Fibroblast of skin of left biceps (primary cell): ENCODE measurements at places on chromosomes 11 and 22.
A peak's percentile ranks its signal among the peaks of the same experiment; 100 is the strongest.

DNA sequence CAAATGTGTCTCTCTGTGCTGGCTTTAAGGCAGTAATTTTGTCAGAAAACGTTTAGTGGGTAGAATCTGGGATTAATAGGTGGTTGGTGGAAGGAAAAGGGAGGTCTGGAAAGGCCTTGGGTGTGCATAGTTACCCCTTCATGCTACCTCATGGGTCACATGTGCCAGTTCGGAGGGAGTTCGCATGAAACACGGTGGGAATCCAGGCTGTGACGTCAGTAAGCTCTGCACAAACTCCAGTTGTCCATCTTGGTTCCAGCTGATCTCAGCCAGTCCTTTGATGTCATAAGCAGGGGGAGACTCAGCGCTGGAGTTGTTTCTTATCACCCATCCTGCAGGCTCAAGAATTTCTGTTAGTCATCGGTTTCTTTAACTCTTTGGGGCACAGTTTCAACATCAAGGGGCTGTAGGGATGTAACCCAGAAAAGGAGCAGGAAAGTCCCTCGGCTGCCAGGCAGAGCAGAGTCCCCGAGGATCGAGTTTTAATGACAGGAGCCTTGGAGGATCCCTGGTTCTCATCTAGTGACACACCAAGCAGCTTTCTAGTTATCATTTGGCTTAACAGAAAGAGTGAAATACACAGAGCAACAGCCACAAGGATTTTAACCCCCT is 28.9 kb downstream of the MOV10L1 start:
- DNase-seq = peak; percentile 58

DNA sequence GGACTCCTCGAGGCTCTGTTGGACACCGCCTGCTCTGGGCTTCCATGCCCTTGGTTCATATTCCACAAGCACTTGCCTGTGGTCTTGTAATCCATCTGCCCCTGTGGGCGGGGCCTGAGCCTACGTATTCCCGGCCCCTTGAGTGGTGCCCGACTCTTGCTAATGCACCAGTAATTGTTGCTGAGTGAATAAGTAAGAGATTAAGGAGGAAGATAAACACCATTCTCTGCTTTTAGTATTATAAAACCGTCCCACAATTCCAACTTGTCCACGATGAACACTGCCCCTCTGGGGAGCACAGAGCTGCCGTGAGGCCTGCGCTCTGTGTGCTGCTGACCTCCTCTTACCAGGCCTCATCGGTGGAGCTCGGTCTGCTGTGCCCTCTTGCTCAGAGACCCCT is 50.3 kb downstream of the MICAL2 start:
- no peak for DNase-seq

DNA sequence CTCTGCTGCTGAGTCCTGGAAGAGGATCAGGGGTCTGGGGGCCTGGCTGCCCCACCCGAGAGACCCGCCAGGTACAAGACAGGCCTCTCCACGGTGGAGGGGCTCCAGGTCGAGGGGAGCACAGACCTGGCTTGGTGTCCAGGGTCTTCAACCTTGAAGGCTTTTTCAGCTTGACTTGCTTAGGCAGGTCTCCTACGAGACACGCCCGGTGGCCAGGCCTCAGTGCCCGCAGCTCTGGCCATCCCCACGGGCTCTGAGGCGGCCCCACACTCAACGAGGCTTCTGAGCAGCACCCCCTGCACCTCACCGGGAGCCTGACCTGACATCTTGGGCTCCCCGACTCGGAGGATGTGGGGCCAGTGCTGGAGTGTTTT is 6.6 kb upstream of the PLXNB2 start:
- DNase-seq = no peak

- peak; percentile 5 for DNase-seq
Observed at GRCh38 chr11:24145411-24145810, 351.4 kb upstream of the LUZP2 start.

DNA sequence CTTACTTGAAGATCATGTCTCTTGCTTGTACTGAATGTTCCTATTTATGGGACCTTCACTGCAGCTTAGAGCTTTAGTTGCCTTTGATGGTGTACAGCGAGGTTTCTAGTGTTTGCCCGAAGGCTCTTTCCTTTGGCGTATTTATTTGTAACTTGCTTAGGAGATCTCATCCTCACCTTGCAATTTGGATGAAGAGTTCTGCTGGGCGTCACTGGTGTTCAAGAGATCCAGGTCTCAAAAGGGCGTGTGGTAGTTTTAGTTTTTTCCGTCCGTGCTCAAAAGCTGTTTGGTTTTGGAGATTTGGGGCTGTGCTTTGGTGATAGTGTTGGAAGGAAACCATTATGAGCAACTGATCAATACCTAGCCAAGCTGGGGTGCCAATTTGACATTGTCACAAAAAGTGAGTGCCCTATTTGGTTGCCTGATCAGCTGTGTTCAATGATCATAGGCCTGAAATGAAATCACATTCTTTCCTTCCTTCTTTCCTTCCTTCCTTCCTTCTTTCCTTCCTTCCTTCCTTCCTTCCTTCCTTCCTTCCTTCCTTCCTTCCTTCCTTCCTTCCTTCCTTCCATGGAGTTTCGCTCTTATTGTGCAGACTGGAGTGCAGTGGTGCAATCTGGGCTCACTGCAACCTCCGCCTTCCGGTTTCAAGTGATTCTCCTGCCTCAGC is 69.7 kb upstream of the GRAMD1B start:
- DNase-seq = no peak

DNA sequence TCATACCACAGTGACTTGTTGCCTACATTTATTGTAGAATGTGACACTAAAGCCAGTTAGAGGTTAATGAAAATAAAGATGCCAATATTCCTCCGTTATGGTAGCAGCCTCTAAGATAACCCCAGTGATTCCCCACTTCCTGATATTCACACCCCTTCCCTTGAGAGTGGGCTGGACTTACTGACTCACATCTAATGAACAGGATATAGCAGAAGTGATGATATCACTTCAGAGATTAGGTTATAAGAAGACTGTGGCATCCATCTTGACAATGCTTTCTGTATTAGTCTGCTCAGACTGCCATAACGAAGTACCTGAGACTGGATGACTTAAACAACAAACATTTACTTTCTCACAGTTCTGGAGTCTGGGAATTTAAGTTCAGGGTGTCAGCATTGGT is 149.6 kb upstream of the MTNR1B start:
- no peak for DNase-seq

DNA sequence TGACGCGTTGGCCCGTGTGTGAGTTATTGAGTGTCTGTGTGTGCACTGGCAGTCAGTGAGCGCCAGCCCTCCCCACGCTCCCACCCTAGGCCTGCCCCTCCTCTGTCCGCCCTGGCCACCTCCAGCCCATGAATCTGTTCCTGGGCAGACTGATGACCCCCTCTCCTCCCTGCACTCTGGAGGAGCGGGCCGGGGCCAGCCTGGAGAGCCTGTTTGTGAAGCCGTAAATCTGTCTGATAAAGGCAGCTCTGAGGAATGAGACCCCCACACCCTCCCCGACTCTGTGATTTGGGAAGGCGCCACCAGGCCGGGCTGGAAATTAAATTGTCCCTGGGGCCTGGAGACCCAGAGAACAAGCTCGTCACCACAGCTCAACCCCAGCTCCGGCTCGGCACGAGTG is 8.6 kb downstream of the TSSC4 start:
- DNase-seq = no peak

DNA sequence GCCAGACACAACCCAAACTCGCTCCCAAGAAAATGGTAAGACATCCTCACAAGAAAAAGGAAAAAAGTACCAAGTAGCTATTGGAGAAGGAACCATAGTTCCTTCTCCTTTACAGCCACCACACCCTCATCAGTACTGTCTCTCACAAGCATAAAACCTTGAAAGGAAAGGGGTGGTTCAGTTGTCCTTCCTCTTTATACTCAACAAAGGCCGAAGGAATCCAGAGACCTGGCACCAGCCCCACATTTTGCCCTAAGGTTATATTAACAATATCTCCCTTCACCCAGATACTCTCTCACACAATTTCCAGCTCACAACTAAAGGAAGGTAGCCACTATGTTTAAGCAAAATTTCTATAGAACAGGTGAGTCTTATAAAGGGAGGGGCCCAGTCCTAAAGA is 8.5 kb downstream of the FHIP1B start:
- DNase-seq = no peak

GRCh38 chr11:96607864-96608558 is 218.2 kb downstream of the JRKL start:
- no peak for DNase-seq

- DNase-seq = peak; percentile 4
Observed at GRCh38 chr11:112555491-112556364, 295.1 kb upstream of the PLET1 start.

- DNase-seq = no peak
Observed at GRCh38 chr22:34105461-34106062, 185.3 kb upstream of the LARGE1 start.

- peak; percentile 34 for DNase-seq
Observed at GRCh38 chr11:86438685-86439084, 64.0 kb downstream of the CCDC81 start.

DNA sequence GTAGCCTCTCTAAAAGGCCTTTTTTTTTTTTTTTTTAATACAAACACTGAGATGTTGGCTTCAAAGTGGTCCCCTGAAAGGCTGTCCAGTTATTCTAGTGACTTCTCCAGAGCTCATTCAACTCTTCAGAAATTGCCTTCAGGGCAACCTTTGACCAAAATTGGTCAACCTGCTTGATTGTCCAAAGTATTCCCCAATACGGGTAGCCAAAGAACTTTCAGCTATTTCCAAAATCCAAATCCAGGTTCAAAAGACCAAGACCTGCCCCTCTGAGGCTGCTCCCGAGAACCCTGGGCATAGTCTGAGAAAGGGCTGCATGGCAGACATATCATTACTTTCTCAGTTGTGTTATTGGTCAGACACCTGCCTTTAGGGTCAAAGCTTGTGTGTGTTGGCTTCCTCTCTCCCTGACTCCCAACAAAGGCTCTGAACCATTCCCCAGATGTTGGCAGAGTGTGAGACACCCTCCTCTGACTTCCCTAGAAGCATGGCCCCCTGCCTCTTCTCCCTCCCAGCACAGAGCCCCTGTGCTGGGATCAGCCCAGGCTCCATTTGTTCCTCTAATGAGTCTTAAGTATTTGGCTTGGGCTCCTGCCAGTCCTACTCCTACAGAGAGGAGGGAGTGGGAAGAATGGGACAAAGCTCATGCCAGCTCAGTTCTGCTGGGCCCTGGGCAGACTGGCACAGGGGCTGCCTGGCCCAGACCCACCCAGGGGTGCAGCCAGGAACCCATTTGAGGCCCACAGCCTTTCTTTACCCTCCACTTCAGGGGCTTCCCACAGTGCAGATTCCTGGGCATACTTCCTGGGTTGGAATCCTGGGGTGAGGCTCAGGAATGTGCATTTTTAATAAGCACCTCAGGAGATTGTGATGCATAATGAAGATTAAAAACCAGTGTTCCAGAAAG is 30.3 kb downstream of the TNKS1BP1 start:
- no peak for DNase-seq

- no peak for DNase-seq
Observed at GRCh38 chr22:21626735-21627469, 2.9 kb downstream of the YDJC start.

DNA sequence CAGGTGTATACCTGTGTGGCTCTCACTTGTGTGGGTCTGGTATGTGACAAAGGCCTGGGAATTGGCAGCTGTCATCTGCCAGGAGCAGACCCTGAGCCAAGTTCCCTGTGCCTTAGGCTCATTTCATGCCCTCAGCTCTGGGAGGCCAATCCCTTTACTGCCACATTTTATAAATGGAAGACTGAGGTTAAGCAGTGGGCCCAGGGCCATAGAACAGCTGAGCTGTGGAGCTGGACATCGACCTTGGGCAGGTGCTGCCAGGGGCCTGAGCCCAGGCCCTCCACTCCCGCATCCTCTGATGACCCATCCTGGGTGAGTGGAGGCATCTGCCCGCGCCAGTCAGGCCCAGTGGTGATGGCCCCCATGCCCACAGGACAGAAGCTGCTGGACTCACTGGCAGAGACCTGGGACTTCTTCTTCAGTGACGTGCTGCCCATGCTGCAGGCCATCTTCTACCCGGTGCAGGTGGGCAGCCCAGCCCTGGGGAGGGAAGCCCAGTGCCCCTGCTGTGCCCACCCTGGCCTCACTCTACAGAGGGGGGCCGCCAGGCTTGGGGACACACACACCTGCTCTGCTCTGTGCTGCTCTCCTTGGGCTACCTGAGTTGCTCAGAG is 20.9 kb upstream of the ARHGAP8 start:
- no peak for DNase-seq

DNA sequence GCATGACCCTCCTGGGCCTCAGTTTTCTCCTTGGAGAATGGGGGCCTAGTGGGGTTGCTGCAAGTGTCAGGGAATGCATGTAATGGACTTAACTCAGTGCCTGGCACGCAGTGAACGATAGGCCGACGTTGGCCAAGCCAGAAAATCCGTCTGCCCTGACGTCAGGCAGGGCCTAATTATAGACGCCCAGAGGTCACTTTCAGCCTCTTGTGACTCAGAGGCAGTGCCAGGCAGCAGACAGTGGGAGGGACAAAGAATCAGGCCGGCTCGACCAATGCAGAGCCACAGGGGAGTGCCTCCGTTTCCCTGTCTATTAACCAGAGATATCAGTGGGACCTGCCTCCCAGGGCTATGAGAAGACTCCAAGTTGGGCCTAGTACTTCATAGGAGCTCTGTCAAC is 115.0 kb downstream of the MN1 start:
- no peak for DNase-seq

DNA sequence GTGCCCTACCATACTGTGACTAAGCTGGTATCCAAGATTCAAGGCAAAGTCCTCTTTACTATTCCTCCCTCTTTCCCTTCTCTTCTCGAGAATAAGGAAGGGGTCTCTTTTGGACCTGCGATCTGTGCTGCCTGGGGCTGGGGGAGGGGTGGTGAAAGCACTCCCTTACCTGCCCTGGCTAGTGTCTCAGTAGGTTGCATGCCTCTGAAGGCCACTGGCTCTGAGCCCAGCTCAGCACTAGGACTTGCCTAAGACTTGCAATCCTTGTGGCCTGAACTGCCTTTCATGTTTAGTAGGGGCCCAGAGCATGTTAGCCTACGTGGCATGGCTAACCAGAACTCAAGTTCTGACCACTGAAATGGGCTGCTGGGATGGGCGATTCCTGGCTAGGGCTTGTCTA is 13.0 kb upstream of the REXO2 start:
- no peak for DNase-seq

- DNase-seq = no peak
Observed at GRCh38 chr11:23391031-23391430, 530.8 kb upstream of the CCDC179 start.

- no peak for DNase-seq
Observed at GRCh38 chr11:68164437-68164836, 43.2 kb upstream of the CHKA start.

DNA sequence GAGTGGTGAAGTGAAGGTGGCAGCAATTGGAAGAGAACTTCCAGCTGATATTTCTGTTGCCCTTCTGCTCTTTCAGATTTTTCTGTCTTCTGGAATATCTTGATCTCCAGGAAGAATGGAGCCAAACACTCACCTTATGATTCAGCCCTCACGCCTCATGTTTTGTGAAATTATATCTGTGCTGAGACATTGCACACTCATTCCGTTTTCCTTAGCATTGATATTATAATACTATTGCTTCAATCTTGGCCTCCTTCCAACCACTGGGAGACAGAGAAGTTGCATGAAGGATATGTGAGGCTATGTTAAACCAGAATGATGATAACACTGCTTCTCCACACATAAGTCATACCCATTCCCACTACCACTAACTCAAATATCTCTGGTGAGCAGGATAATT is 177.9 kb downstream of the ETS1 start:
- DNase-seq = peak; percentile 79

- DNase-seq = no peak
Observed at GRCh38 chr11:132256528-132257279, 886.3 kb downstream of the NTM start.

- DNase-seq = no peak
Observed at GRCh38 chr22:31083923-31084810, 3.0 kb downstream of the SMTN start.
